ENCODE measurements at places on chromosomes 7 and 10.

- DNase-seq, result peak; percentile 35
Observed at GRCh38 chr10:6200734-6201515, 1.8 kb upstream of the PFKFB3 start.

DNA sequence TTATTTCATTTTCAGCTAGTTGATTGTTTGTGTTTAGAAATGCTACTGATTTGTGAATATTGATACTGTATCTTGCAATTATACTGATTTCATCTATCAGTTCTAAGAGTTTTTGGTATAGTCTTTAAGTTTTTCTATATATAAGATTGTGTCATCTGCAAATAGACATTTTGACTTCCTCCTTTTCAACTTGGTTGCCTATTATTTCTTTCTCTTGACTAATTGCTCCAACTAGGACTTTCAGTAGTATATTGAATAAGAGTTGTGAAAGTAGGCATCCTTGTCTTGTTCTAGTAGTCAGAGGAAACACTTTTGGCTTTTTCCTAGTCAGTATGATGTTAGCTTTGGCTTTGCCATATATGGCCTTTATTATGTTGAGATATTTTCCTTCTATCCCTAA lies 20.4 kb downstream of the PHTF2 start:
- DNase-seq, result no peak

DNA sequence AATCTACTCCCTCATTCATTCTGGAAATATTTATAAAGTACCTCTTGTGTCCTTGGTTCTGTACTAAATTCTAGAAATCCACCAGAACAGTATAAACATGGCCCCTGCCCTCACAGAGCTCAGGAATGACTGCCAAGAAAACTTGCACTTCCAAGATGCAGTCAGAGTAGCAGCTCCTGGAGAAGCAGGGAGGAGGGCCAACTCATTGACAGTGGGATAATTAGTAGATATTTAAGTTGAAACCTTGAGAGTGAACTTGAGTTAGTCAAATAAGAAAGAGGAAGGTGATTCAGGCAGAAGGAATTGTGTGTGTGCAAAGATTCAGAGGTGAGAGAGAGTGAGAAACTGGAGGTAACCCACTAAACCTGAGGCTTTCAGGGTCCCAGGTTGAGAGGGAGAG lies 182.2 kb upstream of the INHBA start:
- no peak for DNase-seq

- DNase-seq, result no peak
Observed at GRCh38 chr7:33639552-33640197, 265.7 kb upstream of the BMPER start.

GRCh38 chr7:158186864-158187693 lies 400.5 kb downstream of the PTPRN2 start:
- no peak for DNase-seq

GRCh38 chr10:227014-227413 lies 91.8 kb downstream of the ZMYND11 start:
- DNase-seq, result no peak

GRCh38 chr7:14425559-14425958 lies 436.1 kb upstream of the ETV1 start:
- no peak for DNase-seq

DNA sequence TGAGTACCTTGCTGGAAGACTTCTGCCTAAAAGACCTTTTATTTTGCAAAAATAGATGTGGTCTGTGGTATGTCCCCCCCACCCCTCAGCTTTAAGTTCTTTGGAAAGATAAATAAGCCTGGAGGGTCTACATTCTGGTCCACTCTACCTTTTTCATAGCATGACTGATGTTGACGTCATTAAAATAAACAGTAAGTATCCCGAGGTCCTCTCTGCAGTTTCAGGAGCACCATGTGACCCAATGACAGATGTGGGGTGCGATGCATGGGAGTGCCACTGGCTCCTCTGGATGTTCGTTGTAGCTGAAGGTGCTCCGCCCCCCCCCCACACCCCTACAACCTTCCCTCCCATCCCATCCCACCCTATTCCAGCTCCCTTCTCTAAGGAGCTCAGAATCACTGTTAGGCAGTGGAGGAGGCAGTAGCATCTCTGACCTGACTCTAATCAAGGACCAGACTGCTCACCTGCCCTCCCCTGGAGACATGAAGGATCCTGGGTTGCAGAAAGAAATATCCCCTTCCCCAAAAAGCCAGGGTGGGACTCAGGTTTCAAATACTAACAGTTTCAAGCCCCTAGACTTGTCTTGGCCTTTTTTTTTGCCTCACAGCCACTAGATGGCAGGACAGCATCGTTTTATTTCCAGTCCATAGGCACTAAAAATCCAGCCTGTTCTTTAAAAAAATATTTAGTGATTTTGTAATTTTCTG lies 25.1 kb downstream of the CASP7 start:
- DNase-seq, result no peak

DNA sequence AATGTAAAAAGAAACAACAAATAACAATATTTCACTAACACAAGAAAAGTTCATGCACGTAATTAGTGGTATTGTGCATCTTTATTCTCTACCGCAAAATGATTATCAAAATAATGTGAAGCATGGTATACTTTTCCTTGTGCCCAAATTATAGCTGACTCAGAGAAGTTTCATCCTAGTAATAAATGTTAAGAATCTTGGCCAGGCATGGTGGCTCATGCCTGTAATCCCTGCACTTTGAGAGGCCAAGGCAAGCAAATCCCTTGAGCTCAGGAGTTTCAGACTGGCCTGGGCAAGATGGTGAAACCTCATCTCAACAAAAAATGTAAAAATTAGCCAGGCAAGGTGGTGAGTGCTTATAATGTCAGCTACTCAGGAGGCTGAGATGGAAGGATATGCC lies 105.0 kb downstream of the KMT2C start:
- no peak for DNase-seq

DNA sequence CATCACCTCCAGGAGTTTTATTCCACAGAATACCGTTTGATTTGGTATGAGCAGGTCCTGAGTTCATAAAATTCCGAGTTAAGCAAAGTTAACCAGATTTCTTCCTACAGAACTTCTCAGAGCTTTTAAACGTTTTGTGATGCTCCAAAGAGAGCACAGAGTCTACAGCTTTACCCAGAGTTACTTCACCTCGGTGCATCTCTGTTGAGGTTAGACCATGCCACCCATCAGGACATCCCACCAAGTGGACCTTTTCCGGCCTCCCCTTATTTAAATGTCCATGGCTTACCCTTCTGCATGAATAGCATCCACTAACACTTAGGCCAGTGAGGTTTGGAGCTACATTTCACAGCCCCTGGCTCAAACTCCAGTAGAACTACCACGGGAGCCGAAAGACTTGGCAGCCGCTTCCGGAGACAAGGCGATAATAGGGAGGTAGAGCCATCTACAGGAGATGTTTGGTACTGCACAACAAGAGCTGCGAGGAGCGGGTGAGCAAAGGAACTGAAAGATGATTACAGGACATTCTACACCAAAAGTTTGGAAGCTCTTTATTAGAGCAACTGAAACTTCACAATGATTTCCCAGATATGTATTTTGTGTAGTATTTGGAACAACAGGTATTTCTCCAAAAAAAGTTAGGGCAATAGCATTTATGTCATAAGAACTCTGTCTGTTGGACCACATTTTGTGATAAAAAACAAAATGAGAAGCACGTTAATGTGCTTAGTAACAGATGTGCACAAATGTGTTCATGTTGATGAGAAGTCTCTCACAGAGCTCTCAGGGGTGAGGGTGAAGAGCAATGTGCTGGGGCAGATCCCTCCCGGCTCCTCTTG lies 174.7 kb downstream of the HERPUD2 start:
- DNase-seq, result peak; percentile 80

DNA sequence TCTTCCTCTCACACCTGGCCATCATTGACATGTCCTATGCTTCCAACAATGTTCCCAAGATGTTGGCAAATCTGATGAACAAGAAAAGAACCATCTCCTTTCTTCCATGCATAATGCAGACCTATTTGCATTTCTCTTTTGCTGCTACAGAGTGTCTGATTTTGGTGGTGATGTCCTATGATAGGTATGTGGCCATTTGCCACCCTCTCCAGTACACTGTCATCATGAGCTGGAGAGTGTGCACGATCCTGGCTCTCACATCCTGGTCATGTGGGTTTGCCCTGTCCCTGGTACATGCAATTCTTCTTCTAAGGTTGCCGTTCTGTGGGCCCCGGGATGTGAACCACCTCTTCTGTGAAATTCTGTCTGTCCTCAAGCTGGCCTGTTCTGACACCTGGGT lies 19.2 kb downstream of the OR2A14 start:
- no peak for DNase-seq

DNA sequence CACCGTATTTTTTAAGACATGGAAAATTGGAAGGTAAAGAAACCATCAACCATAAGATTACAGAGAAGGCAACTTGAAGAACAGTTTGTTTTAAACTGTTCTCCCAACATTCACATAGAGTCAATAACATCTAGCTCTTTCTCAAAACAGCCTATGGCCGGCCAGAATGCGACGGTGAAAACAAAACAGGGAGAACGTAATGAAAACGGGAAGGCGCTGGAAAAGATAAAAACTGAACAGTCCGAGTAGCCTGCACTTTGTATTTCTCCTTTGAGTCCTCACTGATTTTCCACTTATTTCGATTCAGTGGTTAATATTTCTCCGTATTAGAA lies 637 bp downstream of the MICU1 start:
- no peak for DNase-seq

DNA sequence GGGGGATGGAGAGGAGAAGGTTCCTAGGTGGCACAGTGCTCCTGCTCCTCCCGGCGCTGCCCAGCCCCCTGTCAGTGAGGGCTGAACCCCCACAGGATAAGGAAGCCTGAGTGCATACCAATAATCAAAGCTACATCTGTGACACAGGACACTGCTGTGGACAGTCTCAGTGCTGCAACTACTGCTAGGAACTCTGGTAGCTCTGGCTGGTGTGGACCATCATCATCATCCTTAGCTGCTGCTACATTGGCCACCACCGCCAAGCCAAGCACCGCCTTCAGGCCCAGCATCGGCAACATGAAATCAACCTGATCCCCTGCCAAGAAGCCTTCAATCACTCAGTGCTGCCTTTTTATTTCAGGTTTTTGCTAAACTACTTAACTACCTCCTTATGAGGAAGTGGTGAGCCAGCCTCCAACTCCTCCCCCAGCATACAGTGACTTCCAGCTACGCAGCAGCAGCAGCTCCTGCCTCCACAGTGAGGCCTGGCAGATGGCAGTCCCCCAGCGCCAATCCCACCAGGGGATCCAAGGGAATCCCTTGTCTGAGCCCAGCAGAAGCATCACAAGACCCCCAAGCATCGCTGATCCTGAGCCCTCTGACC lies 32.1 kb upstream of the SLC26A4 start:
- no peak for DNase-seq

GRCh38 chr10:47457528-47457820 lies 26.4 kb downstream of the ANXA8 start:
- no peak for DNase-seq

- DNase-seq, result no peak
Observed at GRCh38 chr7:77327067-77327931, 88.8 kb downstream of the GSAP start.

- no peak for DNase-seq
Observed at GRCh38 chr7:31564661-31565060, 50.8 kb downstream of the ITPRID1 start.

DNA sequence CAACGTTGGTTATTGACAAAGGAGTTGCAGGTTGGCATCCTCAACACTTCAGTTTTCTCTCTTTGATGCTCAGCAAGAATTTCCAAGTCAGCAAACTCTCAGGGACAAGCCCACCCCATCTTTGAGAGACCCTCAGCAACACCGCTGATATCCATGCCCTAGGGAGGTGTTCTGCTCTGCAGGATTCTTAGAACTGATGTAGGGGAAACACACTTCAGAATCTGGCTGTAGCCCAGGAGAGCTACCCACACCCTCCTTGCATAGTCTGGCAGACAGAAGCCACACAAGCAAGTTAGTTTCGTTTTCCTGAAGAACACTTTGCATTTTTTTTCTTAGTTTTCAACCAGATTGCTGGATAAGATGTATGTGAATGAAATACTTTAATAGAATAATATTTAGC lies 822 bp downstream of the SAMD9L start:
- peak; percentile 6 for DNase-seq

- no peak for DNase-seq
Observed at GRCh38 chr10:113053881-113054280, 103.8 kb downstream of the TCF7L2 start.

- DNase-seq, result no peak
Observed at GRCh38 chr7:79282070-79282694, 171.3 kb downstream of the MAGI2 start.

DNA sequence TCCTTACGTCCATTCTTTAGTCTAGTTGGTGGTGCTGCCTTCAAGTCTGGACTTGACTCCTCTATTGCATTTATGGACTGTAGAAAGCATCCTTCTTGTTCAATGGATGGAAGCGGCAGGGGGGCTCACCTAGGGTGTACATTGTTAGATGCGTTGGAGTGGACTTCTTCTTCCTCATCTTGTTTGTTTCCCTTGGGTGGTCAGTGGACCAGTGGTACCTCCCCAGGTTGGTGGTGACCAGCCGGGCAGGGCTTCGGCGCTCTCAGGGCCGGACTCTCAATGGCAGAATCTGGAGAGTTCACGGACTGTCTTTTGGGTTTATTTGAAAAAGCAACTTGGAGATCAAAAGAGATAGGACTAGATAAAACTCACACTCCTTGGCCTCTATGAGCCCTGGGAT lies 6.2 kb upstream of the BTBD16 start:
- DNase-seq, result no peak

GRCh38 chr7:102917436-102918353 lies 4.9 kb downstream of the LRRC17 start:
- no peak for DNase-seq

- no peak for DNase-seq
Observed at GRCh38 chr7:38477333-38477732, 153.8 kb downstream of the AMPH start.

- DNase-seq, result no peak
Observed at GRCh38 chr10:33335551-33335800, 1.0 kb upstream of the NRP1 start.

- DNase-seq, result no peak
Observed at GRCh38 chr10:100776671-100777070, 31.3 kb downstream of the PAX2 start.

DNA sequence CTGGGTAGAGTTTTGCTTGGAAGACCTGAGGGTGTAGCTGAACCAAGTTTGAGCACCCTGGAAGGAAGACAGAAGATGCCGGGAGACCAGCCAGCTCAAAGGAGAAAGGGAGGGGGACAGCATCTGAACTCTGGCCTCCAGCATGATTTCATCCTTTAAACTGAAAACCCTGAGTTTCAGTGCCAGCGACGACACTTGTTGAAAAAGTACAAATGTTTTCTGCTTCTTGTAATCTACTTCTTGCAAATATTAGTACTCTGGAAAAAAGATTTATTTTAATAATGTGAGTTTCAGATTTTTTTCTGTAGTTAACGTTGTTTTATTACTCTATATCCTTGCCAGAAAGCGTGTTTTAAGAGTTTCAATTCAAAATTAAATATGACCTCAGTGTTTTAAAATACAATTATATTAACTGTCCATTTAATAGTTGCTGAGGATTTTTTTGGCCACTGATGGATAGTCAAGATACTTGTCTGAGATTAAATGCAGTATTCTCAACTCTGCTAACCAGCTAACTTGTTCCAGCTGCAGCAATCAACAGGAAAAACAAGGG lies 227.7 kb downstream of the MGMT start:
- no peak for DNase-seq

All from stimulated activated effector memory CD8-positive, alpha-beta T cell treated with anti-CD3 and anti-CD28 coated beads, Interleukin-12 subunit alpha, Interleukin-12 subunit beta, amount 100 ng/mL, for 72 hours (primary cell).